Suppressor macrophage treated with lipopolysaccharide for 1 hour (primary cell): ENCODE measurements at places on chromosomes 2 and 18.
A peak's percentile ranks its signal among the peaks of the same experiment; 100 is the strongest.

DNA sequence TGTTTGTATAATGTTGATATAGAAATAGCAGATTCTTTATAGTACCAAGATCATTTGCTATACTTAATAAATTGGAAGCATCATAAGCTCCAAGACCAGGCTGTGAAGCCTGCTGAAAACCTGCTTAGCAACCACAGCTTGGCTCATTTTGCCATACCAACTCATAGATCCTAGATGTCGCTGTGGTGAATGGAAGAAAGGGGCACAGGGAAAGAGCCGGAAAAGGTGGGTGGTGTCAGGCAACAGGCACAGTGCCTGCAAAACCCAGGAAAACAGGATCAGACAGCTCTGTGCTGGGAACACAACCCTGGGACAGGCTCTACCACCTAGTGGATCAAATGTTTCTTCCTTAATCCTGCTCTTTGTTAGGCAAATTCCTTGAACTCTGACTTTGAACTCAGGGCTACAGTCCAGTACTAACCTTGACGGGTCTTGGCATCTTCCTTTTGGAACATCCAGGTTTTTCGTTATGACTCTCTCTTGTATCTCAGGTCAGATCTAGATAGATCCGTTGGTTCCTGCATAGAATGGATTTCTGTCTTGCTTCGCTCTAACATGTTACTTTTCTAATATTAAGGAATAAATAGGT lies 31.6 kb downstream of the TWSG1 start:
- no peak for DNase-seq

GRCh38 chr2:219289195-219289536 lies 10.0 kb downstream of the DNAJB2 start:
- DNase-seq: no peak

GRCh38 chr2:100202567-100202966 lies 60.2 kb upstream of the AFF3 start:
- DNase-seq: no peak

- peak; percentile 91 for DNase-seq
These were observed 16.3 kb downstream of the FOSL2 start for GRCh38 chr2:28408764-28409599.

- DNase-seq: no peak
These were observed 93.3 kb downstream of the CDH20 start for GRCh38 chr18:61426492-61427053.

DNA sequence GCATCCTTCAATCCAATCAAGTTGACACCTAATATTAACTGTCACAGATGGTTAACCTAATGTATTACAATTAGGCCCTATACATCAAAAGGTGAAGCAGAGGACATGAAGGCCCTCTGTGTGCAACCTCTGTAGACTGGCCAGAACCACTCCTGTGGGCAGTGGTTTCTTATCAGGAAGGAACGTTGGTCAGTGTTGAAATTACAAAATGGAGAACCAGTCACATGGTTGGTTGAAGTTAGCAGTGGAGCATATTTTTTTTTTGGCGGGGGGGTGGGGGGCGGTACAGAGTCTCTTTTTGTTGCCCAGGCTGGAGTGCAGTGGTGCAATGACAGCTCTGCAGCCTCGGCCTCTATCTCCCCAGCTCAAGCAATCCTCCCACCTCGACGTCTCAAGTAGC lies 19.8 kb downstream of the RNU2-63P start:
- DNase-seq: no peak

GRCh38 chr2:15169326-15170069 lies 391.6 kb downstream of the NBAS start:
- DNase-seq: no peak

GRCh38 chr2:8821276-8822217 lies 15.9 kb downstream of the KIDINS220 start:
- peak; percentile 53 for DNase-seq

- peak; percentile 49 for DNase-seq
These were observed 562 bp downstream of the CENPA start for GRCh38 chr2:26786207-26787028.

DNA sequence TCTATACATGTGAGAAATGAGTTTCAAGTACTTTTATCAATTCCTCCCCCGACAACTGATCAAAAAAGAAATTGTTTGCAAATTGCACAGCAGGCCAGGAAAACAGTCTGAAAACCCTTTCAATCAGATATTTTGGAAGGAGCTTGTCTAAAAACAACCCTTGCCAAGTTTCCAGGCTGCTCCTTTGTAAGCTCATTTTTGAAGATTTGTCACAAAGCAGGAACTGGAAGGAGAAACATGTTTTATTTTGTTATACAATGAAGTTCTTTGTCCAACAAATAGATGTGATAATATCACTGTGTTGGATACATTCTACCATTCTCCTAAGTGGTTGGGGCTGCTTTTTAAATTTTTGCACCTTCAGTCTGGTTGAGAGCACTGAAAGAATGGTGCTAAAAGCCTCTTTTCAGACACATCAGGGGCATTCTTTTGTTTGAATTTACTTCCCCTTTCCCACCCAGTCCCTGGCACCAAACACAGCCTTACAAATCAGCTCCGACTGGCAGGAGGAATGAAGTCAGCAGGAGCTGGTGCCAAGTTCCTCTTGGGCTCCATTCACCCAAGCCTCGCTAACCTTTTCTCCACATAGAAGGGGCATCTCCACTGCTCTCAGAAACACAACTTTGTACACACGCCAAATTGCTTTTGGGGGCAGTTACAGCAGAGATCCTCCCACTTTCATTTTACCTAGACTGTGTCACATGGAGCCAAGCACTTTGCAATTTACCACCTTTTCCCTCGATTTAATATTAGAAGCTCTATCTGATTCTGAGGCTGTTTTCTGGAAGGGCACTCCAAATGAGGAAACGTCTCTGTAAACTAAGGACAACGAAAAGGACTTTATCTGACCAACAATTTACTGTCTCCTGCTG lies 88.0 kb downstream of the C1D start:
- DNase-seq: peak; percentile 76

DNA sequence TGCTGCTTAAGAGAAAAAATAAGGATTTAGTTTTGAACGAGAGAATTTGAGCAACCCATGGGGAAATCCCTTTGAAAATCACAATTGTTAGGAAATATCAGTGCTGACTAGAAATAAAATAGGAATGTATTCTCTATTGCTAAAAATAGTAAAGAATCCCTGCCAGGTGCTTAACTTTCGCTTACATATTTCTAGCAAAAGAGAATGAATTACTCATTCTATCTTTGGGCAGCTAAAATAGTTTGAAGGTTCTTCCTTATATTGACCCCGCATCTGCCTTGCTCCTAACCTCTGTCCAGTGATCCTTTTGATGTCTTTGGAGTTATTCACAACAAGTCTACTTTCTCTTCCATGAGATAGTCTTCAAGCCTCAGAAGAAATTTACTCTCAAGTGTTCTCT lies 103.8 kb downstream of the PLCL1 start:
- DNase-seq: peak; percentile 33

DNA sequence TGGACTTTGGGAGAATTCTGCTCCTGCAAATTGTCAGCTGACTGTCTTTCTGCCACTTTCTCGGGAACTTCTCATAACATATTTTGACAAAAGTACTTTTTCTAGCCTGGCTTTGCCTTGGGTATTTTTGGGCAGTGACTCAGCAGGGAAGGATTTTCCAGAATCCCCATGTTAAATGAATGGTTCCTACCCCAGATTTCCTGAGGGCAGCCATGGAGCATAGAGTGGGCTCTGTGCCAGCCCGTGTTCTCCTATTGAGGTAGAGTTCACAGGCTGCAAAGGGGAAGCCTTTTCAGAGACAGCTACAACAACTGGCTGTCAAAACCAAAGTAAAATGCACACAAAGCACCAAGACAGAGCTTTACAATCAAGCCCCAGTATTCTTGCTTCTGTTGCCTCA lies 59.8 kb downstream of the BMP10 start:
- peak; percentile 84 for DNase-seq

DNA sequence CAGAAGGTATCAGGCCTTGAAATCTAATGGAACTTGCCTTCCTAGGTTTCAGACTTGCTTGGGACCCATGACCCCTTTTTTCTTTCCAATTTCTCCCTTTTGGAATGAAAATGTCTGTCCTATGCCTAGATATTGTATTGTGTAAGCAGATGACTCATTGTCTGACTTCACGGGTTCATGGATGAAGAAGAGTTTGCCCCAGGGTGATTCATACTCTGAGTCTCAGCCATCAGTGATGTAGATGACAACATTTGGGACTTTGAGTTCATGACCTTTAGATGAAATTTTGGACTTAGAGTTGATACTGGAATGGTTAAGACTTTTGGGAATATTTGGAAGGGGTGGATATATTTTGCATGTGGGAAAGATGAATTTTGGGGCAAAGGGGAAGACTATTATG lies 11.2 kb upstream of the SCYGR5 start:
- peak; percentile 96 for DNase-seq

- peak; percentile 72 for DNase-seq
These were observed 149.4 kb downstream of the TNS1 start for GRCh38 chr2:217853301-217853881.

GRCh38 chr2:222381566-222381965 lies 42.8 kb upstream of the SGPP2 start:
- DNase-seq: no peak

DNA sequence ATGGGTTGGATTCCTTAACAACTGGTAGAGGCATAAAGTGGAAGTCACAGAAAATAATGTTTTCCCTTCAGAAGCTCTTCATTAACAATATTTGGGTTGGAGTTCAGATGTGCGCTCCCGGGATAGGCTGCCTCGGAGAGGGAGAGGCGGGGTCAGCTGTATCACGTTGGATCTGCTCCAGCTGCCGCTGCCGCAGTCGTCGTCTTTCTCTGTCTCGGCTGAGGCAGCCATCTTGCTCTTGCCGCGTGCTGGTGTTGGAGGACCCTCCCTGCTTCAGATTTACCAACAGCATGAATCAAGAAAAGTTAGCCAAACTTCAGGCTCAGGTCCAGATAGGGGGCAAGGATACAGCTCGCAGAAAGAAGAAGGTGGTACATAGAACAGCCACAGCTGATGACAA lies 35.1 kb downstream of the TANC1 start:
- no peak for DNase-seq

DNA sequence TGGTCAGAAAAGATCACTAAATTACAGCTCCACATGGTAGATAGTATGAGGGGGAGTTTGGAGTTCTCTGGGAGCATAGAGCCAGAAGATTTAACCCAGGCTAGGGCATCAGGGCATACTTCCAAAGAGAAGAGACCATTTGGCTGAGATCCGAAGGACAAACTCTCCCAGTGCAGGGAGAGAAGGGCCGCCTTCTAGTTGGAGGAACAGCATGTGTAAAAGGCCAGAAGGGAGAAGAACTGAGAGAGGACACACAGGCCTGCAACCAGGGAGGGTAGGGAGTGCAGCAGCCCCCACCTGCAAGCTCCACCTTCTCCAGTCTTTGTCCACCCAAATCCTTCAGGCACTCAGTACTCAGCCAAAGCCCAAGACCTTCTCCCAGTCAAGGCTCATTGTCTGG lies 182.0 kb downstream of the GFPT1 start:
- no peak for DNase-seq

DNA sequence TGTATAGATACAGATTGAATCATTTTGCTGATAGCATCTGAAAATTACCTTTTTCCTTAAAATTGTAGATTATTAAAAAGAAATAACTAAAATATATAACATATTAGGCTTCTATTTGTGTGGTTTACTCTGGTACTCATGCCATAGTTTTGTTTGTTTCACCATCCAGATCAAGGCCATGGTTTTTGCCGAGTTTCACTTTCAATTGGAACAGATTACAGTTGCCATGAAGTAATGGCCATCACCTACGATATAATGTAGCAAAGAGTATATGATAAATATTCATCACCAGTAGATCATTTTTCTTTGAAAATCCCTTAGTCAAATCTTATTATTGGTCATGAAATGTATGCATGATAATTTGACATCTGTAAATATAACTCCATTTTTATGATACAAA lies 11.9 kb upstream of the DNAH7 start:
- no peak for DNase-seq

DNA sequence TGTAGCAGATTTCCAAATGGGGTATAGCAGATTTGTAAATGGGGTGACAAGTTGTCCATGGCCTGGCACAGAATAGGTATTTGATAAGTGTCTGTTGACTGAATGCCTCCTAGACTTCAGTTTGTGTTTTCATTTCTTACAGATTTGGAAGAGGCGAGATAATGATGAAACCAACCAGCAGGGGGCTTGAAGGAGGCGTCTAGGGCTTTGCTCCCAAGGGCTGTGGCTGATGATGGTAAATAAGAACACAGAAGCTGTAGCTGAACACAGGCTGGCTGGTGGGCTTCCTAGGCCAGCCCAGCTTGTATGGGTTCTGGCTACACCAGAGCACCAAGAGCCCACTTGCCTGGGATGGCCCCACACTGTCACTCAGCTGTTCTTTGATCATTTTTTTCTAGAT lies 19.4 kb downstream of the SFTPB start:
- peak; percentile 54 for DNase-seq

DNA sequence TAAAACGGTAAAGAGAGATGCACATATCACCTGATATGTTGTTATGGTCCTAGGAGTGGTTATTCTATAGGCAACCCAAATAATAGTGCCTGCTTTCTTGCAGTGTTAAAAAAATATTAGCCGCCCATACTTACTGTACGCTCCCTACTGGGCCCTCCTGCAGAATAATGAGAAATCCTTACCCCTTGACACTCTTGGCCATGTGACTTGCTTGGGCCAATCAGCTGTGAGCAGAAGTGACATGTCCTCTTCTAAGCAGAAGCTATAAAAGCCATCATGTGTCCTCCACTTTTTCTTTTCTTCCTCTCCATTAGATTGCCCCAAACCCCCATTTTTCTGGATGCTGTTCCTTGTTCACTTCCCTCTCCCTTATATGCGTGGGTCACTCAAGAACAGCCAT lies 90.5 kb upstream of the SPRED2 start:
- no peak for DNase-seq

DNA sequence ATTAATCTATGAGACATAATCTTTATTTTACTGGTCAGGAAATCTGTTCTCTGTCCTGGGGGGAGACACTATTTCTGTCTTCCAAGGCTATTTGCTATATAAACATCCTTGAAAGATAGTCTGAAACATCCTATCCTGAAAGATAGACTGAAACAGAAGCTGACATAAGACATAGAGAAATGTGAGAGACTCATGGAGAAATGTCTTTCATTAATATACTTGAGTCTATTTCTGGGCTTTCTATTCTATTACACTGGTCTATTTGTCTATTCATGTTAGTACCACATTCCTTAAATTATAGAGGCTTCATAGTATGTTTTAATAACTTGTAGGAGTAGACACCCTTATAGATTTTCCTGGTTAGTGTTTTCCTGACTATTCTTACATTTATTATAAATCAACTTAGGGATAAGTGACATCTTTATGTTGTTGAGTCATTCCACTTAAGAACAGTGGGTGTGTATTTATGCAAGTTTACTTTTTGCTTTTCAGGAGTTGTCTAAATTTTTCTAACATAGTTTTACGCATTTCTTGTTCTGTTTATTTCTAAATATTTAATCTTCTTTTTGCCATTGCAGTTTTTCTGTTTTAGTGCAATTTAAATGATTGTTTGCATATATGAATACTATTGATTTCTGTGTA lies 244.9 kb upstream of the ZSWIM2 start:
- DNase-seq: no peak
